ENCODE measurements at places on chromosomes 1 and 21. TPM values are rescaled to one million over a fixed set of nuclear protein-coding genes. Genes with fewer than 3 reads are reported as not detected.

- H3K36me3 ChIP-seq, result no peaks in the 10 kb centered on the region
- no peak for DNase-seq
- no peaks in the 10 kb centered on the region for H3K27me3 ChIP-seq
- H3K27ac ChIP-seq, result no peak overlapping the region
- no peak overlapping the region for H3K4me3 ChIP-seq
These were observed 739.4 kb upstream of the ADGRL4 start for GRCh38 chr1:79745929-79746328.

- no peaks in the 10 kb centered on the region for H3K36me3 ChIP-seq
- H3K27me3 ChIP-seq, result no peaks in the 10 kb centered on the region
- H3K4me1 ChIP-seq, result no peaks in the 10 kb centered on the region
- no peak overlapping the region for H3K27ac ChIP-seq
These were observed 34.3 kb upstream of the TTC4 start for GRCh38 chr1:54681358-54681757.

DNA sequence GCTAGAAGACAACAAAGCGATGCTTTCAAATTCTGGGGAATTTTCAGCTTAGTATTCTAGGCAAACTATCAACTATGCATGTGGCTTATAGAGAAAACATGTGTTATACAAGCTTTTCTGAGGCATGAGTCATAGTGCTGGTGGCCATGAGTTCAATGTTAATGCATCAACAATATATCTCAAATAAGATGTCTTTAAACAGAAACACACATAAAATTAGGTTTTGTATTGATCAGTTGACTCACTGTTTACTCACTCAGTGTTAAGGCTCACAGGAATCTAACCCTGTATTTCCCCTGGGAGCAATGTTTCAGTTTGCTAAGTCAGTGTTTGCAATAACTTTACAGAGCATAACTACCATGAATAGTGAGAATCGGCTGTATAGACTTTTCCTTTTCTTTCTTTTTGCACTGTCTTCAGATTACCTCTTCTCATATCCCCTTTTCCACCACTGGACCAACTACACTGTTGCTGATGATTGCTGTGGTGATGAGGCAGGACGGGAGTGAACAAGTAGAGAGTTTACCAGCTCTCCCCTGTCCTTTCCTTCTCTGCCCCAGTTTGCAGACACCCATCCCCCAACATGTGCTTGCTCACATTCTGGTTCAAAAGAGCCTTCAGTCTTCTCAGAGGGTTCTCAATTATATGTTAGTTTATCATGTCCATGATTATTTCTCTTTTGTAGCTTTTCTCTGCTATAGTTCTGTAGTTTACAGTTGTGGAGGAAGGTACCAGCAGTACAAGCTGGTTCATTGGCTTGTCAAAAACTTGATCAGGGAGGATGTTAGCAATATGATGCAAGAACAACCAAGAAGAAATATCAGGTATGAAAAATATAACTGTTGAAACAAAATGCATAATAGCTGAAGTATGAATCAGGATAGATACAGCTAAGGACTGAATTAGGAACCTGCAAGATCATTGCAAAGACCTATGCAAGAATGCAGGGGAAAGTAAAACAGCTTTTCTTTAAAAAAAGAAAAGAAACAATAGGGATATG lies 23.9 kb downstream of the CD2 start:
- peak; percentile 28 for DNase-seq
- no peaks in the 10 kb centered on the region for H3K36me3 ChIP-seq
- H3K27ac ChIP-seq, result no peak overlapping the region
- no peak overlapping the region for H3K4me3 ChIP-seq
- H3K27me3 ChIP-seq, result no peaks in the 10 kb centered on the region
- no peaks in the 10 kb centered on the region for H3K4me1 ChIP-seq

- no peaks in the 10 kb centered on the region for H3K27me3 ChIP-seq
- DNase-seq, result no peak
- no peaks in the 10 kb centered on the region for H3K4me1 ChIP-seq
- no peak overlapping the region for H3K4me3 ChIP-seq
- no peak overlapping the region for H3K27ac ChIP-seq
These were observed 1262.8 kb upstream of the PRMT6 start for GRCh38 chr1:105793536-105794146.

DNA sequence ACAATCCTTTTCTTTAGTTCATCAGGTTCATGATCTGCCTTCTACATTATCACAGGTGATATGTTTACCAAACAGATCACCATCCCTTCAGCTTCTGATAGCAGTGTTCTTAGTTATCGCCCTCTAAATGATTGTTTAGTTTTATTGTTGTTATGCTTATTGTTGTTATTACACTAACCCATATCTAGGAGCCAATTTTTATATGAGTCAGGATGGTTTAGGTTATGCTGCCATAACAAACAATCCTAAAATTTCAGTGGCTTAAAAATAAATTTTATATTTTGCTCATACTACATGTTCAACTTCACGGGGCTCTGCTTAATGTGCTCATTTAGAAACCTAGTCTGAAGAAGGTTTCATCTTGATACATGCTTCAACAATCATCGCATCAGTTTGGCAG lies 4.4 kb upstream of the JUN start:
- H3K27ac ChIP-seq, result no peak overlapping the region
- no peak overlapping the region for H3K4me3 ChIP-seq
- no peaks in the 10 kb centered on the region for H3K36me3 ChIP-seq

DNA sequence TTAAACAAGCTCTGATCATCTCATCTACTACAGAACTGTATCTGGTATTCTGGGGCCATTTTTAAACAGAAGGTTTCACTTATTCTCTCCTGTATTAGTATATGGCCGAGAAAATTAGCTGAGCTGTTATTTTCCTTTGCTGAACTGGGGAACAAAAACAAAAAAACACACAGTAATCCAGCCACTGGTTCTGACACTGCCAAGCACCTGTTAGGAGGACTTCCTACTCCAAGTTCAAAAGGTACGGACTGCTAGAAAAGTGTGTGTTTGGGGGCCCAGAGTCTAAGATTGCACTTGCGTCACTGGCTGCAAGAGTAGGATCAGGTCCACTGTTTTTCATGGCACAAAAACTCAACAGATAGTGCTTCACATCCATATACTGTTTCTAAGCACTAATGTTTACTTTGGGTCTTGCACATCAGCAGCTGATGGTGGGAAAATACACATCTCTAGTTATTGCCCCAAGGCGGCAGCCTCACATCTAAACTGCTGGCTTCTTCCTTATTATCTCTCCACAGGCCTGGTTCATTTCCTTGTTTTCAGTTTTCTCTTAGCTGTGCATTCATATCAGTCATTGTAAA lies 226.1 kb downstream of the FGGY start:
- H3K27ac ChIP-seq, result no peak overlapping the region
- no peaks in the 10 kb centered on the region for H3K36me3 ChIP-seq
- H3K27me3 ChIP-seq, result no peaks in the 10 kb centered on the region
- no peak for DNase-seq
- H3K4me3 ChIP-seq, result no peak overlapping the region
- no peaks in the 10 kb centered on the region for H3K4me1 ChIP-seq

DNA sequence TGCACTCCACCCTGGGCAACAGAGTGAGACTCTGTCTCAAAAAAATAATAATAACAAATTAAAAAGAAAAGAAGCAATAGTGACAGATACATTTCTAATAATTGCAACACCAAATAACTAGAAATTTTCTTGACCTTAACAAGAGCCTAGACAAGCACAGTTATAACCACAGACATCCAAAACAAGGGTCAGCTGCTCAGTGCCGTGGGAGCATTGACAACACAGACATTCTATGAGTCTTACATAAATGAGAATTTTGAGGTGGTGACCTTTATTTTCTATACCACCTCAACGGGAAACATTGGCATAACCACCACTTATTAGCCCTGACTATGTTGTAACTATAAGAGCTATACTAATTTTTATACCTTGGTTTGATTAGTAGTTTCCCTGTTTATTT lies 156.1 kb downstream of the NR5A2 start:
- H3K4me3 ChIP-seq, result no peak overlapping the region
- H3K27ac ChIP-seq, result no peak overlapping the region
- H3K4me1 ChIP-seq, result no peaks in the 10 kb centered on the region
- no peaks in the 10 kb centered on the region for H3K36me3 ChIP-seq
- no peak for DNase-seq

DNA sequence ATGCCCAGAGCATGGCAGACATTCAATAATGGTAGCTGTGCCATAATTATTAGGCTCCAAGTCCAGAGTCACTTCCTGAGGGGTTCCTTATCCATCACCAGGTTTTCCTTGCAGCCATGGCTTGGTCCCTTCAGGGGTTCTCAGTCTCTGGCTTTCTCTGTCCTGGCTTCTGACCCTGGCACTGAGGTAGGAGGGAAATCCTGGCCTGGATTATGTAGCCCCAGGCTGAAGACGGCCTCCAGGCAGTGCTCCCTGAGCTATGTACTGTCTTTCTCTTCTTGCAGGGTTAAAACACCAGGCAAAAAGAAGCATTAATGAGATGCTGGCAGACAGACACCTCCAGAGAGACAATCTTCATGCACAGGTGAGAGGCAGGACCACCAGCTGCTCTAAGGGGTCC lies 9.5 kb upstream of the PADI3 start:
- DNase-seq, result peak; percentile 39
- H3K27ac ChIP-seq, result no peak overlapping the region
- H3K27me3 ChIP-seq, result no peaks in the 10 kb centered on the region
- peaks cover 5% of the 10 kb centered on the region for H3K4me1 ChIP-seq
- H3K36me3 ChIP-seq, result no peaks in the 10 kb centered on the region

DNA sequence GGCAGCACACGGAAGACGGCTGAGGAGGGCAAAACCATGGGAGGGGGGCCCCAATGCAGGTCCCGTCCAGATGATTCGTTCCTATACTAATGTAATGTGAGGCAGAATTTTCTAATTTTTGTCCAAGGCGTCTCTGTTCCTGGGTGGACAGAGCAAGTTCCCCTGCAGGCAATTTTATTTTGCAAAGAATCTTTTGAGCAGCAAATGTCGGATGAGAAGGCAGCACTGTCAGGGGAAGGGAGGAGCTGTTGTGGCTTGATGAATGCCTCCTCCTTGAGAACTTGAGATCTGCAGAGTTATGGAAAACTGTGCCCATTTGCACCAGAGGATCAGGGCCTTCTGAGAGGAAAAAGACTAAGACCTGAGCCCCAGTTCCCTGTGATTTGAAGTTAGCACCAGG lies 17.3 kb downstream of the SLC1A7 start:
- no peaks in the 10 kb centered on the region for H3K27me3 ChIP-seq
- peaks cover 20% of the 10 kb centered on the region for H3K4me1 ChIP-seq
- H3K4me3 ChIP-seq, result no peak overlapping the region
- no peak for DNase-seq
- no peaks in the 10 kb centered on the region for H3K36me3 ChIP-seq
- no peak overlapping the region for H3K27ac ChIP-seq

Gene ACOT11
- total RNA-seq, result 3.5 TPM

GRCh38 chr1:86741947-86742572 lies 37.7 kb downstream of the SH3GLB1 start:
- H3K36me3 ChIP-seq, result no peaks in the 10 kb centered on the region
- no peaks in the 10 kb centered on the region for H3K27me3 ChIP-seq
- no peak overlapping the region for H3K27ac ChIP-seq
- H3K4me3 ChIP-seq, result no peak overlapping the region
- no peak for DNase-seq
- H3K4me1 ChIP-seq, result no peaks in the 10 kb centered on the region

Gene G0S2
- 1.0 TPM for total RNA-seq

- H3K27ac ChIP-seq, result no peak overlapping the region
- H3K4me1 ChIP-seq, result no peaks in the 10 kb centered on the region
- no peak overlapping the region for H3K4me3 ChIP-seq
- H3K27me3 ChIP-seq, result no peaks in the 10 kb centered on the region
- no peak for DNase-seq
These were observed 69.4 kb upstream of the SOX13 start for GRCh38 chr1:204003536-204003935.

DNA sequence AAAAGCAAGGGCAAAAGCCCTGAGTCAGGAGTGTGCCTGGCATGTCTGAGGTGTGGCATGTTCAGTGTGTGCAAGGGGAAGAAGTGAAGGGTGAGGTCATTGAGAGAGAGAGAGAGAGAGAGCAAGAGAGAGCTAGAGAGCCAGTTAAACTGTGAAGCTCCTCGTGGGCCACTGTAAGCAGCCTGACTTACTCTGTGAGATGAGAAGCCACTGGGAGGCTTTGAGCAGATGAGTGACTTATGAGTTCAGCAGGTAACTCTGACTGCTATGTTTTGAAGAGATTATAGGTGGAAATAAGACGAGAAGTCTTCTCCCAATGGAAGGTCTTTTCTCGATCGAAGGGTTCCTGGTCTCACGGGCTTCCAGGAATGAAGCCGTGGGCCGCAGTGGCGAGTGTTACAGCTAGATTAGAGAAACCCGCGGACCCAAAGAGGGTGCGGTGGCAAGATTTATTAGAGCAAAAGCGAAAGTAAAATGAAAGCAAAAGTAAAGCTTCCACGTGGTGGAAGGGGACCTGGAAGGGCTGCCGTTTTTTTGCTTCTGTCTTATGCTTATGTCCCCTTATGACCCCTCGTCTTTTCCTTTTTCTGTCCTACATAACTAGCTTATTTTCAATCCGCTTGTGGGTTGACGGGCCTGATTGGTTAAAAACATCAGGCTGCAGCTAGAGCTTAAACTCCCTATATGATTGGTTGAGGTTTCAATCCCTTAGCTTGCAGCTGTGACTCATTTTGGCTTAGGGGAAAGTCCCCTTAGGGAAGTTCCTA lies 323.1 kb upstream of the FAM78B start:
- H3K4me3 ChIP-seq, result no peak overlapping the region
- H3K4me1 ChIP-seq, result no peaks in the 10 kb centered on the region
- H3K36me3 ChIP-seq, result no peaks in the 10 kb centered on the region

Gene RNU1-1
- total RNA-seq, result 1,303 TPM

DNA sequence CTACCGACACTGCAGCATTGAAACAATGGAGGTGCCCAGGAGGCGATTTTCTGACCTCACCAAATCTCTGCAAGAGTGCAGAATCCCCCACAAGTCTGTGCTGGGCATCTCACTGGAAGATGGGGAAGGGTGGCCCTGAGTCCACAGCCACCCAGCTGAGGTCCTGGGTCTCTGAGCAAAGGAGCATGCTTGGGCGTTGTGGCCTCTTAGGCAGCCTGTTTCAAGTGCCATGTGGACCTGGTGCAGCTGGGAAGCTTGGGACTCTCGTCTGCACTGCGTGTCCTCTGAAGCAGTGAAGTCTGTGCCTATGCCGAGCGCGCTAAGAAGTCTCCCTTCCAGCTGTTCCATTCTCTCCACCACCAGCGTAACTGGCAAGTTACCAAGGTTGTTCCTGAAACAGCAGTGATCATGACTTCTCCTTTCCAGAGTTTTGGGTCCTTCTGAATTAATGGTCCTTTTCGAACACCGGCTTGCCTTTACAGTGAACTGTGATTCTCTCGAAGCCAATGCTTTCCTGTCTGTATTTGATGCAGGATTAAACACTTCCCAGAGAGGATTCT lies 5.0 kb upstream of the PLA2G2C start:
- no peak for DNase-seq
- H3K4me3 ChIP-seq, result no peak overlapping the region
- no peak overlapping the region for H3K27ac ChIP-seq
- H3K27me3 ChIP-seq, result peaks cover 3% of the 10 kb centered on the region

- H3K4me1 ChIP-seq, result peaks cover 3% of the 10 kb centered on the region
- no peaks in the 10 kb centered on the region for H3K36me3 ChIP-seq
- DNase-seq, result peak; percentile 99
- H3K27ac ChIP-seq, result peak overlapping the region; percentile 88
- peak overlapping the region; percentile 79 for H3K4me3 ChIP-seq
- no peaks in the 10 kb centered on the region for H3K27me3 ChIP-seq
These were observed 24.1 kb upstream of the ADGRB2 start for GRCh38 chr1:31788138-31788824.
